ENCODE measurements at places on chromosomes 5 and 9. TPM values are rescaled to one million over a fixed set of nuclear protein-coding genes. Genes with fewer than 3 reads are reported as not detected.

GRCh38 chr9:137582286-137582860 is 3.6 kb upstream of the DPH7 start:
- no peak overlapping the region for H3K27ac ChIP-seq
- no peaks in the 10 kb centered on the region for H3K36me3 ChIP-seq
- H3K4me3 ChIP-seq = no peak overlapping the region
- peaks cover 5% of the 10 kb centered on the region for H3K4me1 ChIP-seq
- no peaks in the 10 kb centered on the region for H3K27me3 ChIP-seq

- DNase-seq = no peak
- H3K27me3 ChIP-seq = no peaks in the 10 kb centered on the region
- H3K27ac ChIP-seq = no peak overlapping the region
- no peaks in the 10 kb centered on the region for H3K36me3 ChIP-seq
Observed at GRCh38 chr5:157214861-157215513, 34.3 kb downstream of the ITK start.

- no peaks in the 10 kb centered on the region for H3K27me3 ChIP-seq
- no peak overlapping the region for H3K4me3 ChIP-seq
- no peak overlapping the region for H3K27ac ChIP-seq
- no peaks in the 10 kb centered on the region for H3K4me1 ChIP-seq
Observed at GRCh38 chr9:73753171-73753570, 601.5 kb downstream of the ANXA1 start.

DNA sequence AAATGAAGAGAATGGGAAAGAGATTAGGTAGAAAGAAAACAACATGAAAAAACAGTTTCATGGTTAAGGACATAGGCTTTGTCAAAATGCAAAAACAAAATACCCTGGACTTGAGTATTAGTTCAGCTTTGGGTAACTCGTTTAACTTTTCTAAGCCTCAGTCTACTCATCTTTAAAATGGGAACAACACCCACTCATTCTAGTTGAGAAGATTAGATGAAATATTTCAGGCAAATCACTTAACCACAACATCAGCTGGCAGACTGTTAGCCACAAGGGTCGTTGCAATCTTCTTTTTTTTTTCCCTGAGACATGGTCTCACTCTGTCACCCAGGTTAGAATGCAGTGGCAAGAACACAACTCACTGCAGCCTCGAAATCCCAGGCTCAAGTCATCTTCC is 185.6 kb downstream of the DCP2 start:
- no peak overlapping the region for H3K27ac ChIP-seq
- no peaks in the 10 kb centered on the region for H3K27me3 ChIP-seq
- H3K4me1 ChIP-seq = no peaks in the 10 kb centered on the region
- no peak overlapping the region for H3K4me3 ChIP-seq

DNA sequence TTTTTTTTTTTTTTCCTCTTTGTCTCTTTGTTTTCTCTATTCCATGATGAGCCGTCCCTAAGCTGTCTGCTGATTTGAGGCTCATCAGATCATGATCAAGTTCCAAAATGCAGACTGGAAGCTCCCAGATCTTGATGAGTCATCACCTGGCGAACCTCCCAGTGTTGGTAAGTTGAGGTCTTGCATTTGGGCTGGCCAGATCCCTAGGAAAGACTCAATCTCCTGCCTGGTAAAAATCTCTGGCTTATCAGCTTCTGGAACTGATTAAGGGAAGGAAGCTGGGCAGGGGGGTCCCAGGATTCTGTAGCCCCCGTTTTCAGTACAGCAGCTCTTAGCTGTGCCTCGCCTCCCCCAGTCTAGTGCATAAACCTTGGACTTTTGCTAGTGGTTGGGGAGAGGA is 69.0 kb downstream of the TSPAN17 start:
- H3K27ac ChIP-seq = no peak overlapping the region
- no peak overlapping the region for H3K4me3 ChIP-seq
- no peak for DNase-seq
- no peaks in the 10 kb centered on the region for H3K4me1 ChIP-seq
- H3K36me3 ChIP-seq = no peaks in the 10 kb centered on the region

GRCh38 chr5:111106320-111106948 is 14.3 kb downstream of the WDR36 start:
- no peaks in the 10 kb centered on the region for H3K4me1 ChIP-seq
- H3K36me3 ChIP-seq = no peaks in the 10 kb centered on the region
- no peak overlapping the region for H3K4me3 ChIP-seq
- H3K27me3 ChIP-seq = no peaks in the 10 kb centered on the region

GRCh38 chr9:101372327-101373118 is 12.3 kb downstream of the BAAT start:
- H3K4me1 ChIP-seq = no peaks in the 10 kb centered on the region
- H3K4me3 ChIP-seq = no peak overlapping the region
- H3K27ac ChIP-seq = no peak overlapping the region
- H3K36me3 ChIP-seq = no peaks in the 10 kb centered on the region

DNA sequence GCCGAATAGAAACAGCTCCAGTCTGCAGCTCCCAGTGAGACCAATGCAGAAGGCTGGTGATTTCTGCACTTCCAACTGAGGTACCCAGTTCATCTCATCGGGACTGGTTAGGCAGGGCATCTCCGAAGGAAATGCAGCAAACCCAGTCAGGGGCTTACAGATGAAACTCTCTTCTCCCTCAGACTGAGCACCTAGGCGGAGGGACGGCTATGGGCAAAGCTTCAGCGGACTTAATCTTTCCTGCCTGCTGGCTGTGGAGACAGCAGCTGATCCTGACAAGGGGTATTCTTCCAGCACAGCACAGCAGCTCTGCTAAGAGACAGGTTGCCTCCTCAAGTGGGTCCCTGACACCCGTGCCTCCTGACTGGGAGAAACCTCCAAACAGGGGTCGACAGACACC is 330.9 kb downstream of the DNAH5 start:
- DNase-seq = no peak
- H3K27me3 ChIP-seq = no peaks in the 10 kb centered on the region
- H3K4me3 ChIP-seq = no peak overlapping the region
- H3K4me1 ChIP-seq = no peaks in the 10 kb centered on the region

DNA sequence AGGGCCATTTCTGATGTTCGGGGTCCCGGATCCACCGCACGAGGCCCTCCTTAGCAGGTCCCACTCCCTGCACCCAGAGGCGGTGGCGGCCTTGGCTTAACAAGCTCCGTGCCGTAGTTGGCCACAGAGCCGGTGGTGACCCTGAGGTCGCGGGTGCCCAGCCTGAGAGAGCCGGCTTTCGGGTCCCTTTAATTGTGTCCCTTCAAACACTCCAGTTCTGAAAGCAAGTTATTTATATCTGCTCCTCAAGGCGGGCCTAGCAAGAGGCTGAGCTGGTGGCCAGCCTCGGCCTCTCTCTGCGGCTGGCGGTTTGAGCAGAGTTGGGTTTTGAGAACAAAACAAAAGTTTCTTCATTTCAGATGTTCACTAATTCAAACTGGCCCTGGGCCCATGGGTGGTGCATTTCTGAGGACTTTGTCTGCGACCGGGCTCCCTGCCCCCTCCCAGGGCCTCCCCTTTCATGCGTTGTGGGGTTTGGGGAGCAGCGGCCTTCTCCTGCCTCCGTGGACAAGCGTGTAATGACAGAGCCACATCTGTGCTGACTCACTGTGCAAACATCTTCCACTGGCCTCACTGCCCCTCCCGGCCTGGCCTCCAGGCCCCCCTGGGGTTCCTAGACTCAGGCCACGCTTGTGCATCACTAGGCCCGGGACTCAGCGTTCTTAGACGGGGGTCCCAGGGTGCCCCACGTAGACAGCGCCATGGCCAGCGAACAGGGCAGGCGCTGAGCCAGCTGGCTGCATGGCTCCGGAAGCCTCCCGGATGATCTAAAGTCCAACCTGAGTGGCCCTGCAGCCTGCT is 49.4 kb upstream of the COL5A1 start:
- H3K27ac ChIP-seq = peak overlapping the region; percentile 62
- H3K4me3 ChIP-seq = no peak overlapping the region
- no peaks in the 10 kb centered on the region for H3K27me3 ChIP-seq
- peak; percentile 59 for DNase-seq
- no peaks in the 10 kb centered on the region for H3K36me3 ChIP-seq

DNA sequence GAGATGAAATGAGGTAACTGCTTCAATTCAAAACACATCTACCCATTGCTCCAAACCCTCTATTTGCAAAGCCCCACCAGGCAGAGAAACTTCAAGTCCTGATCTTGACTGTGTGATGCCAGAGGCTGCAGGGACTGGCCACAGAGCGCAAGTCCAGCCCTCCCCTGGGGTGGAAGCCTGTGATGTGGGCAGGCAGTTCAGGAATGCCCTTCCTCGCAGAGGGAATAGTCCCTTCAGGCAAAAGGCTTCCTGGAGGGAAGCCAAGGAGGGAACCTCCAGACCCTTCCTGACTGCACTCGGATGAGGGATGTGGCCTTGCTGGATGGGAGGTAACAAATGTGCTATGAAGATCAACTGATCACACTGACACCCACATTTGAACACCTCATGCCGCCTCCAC is 131.2 kb downstream of the SLIT3 start:
- no peak overlapping the region for H3K27ac ChIP-seq
- DNase-seq = no peak
- no peaks in the 10 kb centered on the region for H3K27me3 ChIP-seq
- H3K4me3 ChIP-seq = no peak overlapping the region

DNA sequence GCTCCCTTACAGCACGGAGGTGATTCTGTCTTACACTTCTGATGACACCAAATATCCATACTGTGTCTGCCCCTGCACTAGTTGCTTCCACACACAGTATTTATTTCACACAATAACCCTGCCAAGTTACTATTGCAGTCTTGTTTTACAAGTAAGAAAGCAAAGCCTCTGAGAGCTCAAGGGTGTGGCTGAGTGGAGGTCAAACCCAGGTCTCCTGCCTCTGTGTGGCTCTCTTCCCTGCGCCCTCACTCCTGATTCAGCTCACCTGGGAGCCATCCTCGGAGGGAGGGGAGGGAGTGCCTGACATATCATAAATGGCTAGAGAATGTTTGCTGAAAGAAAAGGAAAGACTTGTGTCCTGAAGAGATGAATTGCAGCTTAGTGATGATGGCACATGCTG is 41.0 kb downstream of the MVB12B start:
- H3K27me3 ChIP-seq = no peaks in the 10 kb centered on the region
- no peaks in the 10 kb centered on the region for H3K4me1 ChIP-seq
- DNase-seq = no peak

GRCh38 chr5:150647275-150648251 is 7.1 kb downstream of the SYNPO start:
- no peak overlapping the region for H3K4me3 ChIP-seq
- H3K27ac ChIP-seq = peak overlapping the region; percentile 58
- H3K4me1 ChIP-seq = peaks cover 42% of the 10 kb centered on the region

DNA sequence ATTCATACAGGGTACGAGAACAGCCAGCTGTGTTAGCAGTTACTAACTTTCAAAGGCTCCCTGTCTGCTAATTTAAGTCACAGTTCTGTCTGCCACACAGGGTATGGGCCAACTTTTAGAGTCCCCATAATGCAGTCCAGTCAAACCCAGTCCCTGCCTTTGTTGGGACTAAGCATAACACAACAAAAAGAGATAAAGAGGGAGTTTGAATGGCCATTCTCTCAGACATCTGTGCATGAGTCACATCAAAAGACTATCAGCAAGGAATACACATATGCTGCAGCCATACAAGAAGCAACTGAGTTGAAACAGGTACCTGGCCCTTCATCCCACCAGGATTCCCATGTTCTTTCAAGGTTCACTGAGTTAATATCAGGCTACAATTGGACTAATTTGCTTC is 744.5 kb upstream of the C9orf72 start:
- no peak overlapping the region for H3K27ac ChIP-seq
- H3K36me3 ChIP-seq = no peaks in the 10 kb centered on the region
- no peaks in the 10 kb centered on the region for H3K27me3 ChIP-seq
- H3K4me3 ChIP-seq = no peak overlapping the region

DNA sequence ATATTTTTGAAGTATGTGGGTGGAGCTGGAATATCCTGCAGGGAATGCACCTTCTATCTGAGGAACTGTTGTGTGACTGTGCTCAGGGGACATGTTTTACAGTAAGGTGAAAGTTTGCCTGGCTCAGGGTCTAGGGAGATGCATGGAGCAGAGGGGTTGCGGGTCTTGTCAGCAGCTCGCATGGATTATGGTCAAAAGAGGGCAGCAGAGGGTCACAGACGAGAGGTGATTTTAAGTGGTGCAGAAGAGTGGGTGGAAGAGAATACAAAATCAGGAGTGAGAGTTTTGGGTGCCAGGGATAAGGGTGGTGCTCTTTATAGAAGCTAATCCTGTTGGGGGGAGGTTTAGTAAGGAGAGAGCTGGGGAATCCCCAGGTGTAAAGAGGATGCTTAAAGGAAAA is 53.5 kb upstream of the GRIN3A start:
- no peaks in the 10 kb centered on the region for H3K4me1 ChIP-seq
- H3K27ac ChIP-seq = no peak overlapping the region
- H3K27me3 ChIP-seq = no peaks in the 10 kb centered on the region
- H3K36me3 ChIP-seq = no peaks in the 10 kb centered on the region
- no peak overlapping the region for H3K4me3 ChIP-seq

DNA sequence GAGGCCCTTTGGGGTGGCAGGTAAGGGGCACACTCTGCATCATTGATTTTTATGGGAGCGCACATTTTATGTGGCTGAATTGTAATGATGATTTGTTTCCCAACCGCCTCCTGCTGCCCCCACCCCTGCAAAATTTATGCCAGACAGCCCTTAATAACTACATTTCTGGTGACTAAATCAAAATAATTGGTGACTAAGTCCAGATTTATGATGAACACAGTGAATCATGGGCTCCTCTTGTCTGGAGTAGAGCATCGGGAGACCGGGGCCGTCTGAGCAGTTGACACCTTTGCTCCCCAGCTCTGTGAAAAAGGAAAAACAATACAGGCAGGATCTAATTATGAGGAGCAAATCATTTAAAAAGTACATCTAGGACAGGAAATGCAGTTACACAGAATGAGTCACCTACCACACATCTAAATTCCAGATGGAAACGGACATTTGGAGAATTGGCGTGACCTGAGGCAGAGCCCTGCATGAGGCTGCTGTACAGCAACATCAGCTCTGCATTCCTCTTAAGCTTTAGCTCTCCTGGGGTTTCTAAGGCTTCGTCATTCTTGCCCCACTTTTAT is 58.9 kb downstream of the DOCK2 start:
- no peak for DNase-seq
- no peaks in the 10 kb centered on the region for H3K36me3 ChIP-seq
- no peak overlapping the region for H3K4me3 ChIP-seq
- H3K27me3 ChIP-seq = no peaks in the 10 kb centered on the region

- no peaks in the 10 kb centered on the region for H3K27me3 ChIP-seq
- no peak overlapping the region for H3K27ac ChIP-seq
- no peak overlapping the region for H3K4me3 ChIP-seq
- no peaks in the 10 kb centered on the region for H3K36me3 ChIP-seq
Observed at GRCh38 chr9:112295174-112295573, 38.2 kb downstream of the PTBP3 start.

Gene FGFR4
- total RNA-seq = 0.77 TPM

Gene NR5A1
- total RNA-seq = 0.58 TPM

Gene GNA14
- total RNA-seq = 17.9 TPM

Gene KCTD16
- 2.4 TPM for total RNA-seq

Gene SLC1A3
- total RNA-seq = 15.8 TPM

Gene ABHD17B
- total RNA-seq = 17.9 TPM

Gene PTGES
- total RNA-seq = not detected

Gene C9orf153
- not detected for total RNA-seq

Gene TAF11L2
- not detected for total RNA-seq

Gene PFN3
- total RNA-seq = not detected

Gene ZBTB43
- total RNA-seq = 3.5 TPM

Gene STXBP1
- 147 TPM for total RNA-seq

Gene MORN5
- not detected for total RNA-seq
